ENCODE measurements at places on chromosomes 5 and 9.

GRCh38 chr5:86979811-86980411, 287.8 kb upstream of the RASA1 start:
- DNase-seq, result no peak

GRCh38 chr5:72624641-72625236, 117.5 kb upstream of the ZNF366 start:
- no peak for DNase-seq

GRCh38 chr5:41279040-41279439, 65.7 kb upstream of the C6 start:
- DNase-seq, result no peak

- peak; percentile 88 for DNase-seq
These were observed 19.0 kb downstream of the CMBL start for GRCh38 chr5:10288592-10289219.

DNA sequence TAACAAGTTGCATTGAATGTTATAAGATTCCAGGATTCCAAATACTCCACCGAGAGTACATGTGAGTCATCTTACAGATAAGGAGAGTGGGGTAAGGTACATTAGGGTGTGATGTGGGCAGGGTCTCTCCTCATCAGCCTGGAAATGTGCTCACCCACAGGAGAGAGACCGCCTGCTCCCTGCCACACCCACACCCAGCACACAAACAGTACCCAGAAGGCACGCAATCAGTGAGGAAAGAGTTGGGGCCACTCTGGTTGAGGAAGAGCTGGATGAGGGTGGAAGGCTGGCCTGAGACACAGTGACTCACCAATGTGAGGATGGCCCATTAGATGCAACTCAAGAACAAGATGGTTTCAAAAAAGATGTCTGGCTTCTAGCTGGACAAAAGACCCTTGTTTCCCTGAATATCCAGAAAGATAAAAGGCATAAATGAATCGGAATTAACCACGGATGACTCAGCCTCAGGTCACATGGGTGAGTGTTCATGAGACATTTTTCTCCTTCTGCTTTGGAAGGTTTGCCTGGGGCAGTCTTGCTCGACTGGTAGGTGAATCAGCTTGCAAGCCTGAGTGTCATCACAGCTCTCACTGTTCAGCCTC, 51.1 kb upstream of the LHFPL2 start:
- no peak for DNase-seq

- no peak for DNase-seq
These were observed 147.2 kb downstream of the PRELID2 start for GRCh38 chr5:145687943-145688342.

DNA sequence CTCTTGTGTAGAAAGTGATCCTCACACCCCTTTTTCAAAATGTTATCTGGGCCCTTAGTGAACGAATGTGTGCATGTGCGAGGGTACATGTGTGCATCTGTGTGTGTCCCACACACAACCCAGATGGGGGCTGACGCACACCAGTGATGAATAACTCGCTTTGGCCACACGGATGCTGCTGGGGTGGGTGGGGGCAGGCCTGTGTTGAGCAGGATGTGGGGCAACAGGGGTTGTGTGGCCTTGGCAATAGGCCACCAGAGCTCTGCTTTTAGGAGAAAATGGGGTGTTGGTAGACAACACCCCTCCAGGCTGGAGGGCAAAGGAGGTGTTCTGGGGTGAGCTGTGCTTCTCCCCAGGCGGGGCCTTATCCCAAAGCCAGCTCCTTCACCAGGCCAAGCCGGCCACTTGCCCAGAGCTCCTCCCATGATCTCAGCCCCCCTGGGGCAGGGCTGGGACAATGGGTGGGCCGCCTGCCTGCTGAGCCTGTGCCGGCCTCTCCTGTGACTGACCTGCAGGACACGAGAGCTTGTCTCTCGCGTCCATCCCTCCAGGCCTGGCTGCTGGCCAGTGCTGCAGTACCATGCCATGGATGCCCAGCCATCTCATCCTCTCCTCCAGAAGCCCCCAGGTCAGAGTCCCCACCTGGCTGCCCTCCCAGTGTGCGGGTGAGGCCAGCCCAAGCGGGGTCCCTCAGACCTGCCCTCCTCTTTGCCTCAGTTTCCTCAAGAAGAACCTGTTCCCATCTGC, 1.7 kb downstream of the DBN1 start:
- no peak for DNase-seq

DNA sequence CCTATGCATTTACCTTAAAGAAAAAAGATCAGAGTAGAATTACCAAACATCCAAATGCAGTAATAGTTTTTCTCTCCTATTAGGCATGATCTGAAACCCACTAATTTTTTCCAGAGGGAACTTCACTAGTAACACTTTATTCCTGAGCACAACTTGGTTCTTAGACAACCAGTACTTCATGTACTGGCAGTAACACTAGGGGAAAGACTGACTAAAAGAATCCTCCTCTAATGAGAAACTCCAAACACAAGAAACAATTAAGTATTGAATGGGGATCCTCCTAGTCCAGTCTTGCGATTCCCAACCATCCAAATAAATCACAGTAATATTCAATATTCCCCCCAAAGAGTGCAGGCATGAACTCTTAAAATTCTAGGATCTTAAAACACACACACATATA, 48.9 kb downstream of the ZNF608 start:
- no peak for DNase-seq

GRCh38 chr9:83538172-83538889, at the start of gene FRMD3:
Gene FRMD3 (minus strand): TSS chr9:83538401. CDS start chr9:83538231, 170 bp downstream.
- peak; percentile 27 for DNase-seq

GRCh38 chr5:72921886-72922285, 34.0 kb upstream of the FCHO2 start:
- no peak for DNase-seq

- no peak for DNase-seq
These were observed 44.5 kb upstream of the GRHPR start for GRCh38 chr9:37377688-37378612.

GRCh38 chr9:21983561-21983935, 10.6 kb downstream of the CDKN2A start:
- DNase-seq, result no peak

- no peak for DNase-seq
These were observed 184.0 kb downstream of the GOLPH3 start for GRCh38 chr5:31990081-31990650.

DNA sequence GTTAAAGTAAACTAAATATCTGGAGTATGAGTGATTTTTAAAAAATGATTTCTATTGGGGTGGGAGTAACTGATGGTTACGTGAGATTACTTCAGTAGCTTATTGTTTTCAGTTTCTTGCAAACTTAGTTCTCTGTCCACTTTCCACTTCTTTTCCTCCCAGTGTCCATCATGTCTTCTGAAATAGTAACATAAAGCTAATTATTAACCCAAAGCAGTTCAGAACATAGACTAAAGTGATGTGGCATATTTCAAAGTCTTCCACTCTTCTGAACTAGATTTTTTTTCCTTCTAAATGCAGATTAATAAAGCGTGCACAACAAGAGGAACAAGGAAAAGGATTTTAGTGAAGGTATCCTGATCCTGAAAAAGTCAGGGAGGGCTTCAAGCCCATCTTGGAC, 114.1 kb downstream of the MAN2A1 start:
- no peak for DNase-seq

- DNase-seq, result no peak
These were observed 58.6 kb downstream of the STARD4 start for GRCh38 chr5:111453747-111454146.

GRCh38 chr9:77896938-77897667, 134.5 kb downstream of the GNAQ start:
- no peak for DNase-seq

DNA sequence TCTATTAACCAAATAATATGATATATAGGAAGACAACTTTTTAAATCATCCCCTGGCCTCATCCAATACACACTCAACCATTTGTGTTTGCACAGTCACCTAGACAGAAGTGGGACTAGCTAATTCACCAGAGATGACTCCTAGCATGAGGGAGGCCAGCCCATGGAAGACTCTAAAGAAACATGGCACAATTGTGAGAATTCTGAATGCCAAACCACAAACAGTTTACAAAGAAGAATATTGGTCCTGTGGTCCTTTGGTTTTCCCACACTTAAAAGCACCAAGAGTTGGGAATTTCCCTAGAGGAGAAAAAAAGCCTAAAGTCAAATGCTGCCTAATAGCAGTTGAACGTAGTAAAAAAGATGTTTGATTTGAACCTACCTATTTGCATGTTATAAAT, 609.9 kb downstream of the ACTL7B start:
- DNase-seq, result no peak

DNA sequence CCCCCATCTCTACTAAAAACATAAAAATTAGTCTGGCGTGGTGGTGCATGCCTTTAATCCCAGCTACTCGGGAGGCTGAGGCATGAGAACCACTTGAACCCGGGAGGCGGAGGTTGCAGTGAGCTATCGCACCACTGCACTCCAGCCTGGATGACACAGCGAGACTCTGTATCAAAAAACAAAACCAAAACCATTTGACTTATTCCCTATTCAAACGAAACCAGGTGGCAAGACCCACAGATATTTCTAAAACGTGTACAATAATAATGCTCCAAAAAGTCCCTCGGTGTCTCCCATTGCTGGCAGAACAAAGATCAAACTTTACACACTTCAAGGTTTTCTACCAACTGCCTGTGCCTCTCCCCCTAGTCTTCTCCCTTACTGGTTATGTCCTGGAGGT, 29.8 kb downstream of the HMGCR start:
- DNase-seq, result no peak

DNA sequence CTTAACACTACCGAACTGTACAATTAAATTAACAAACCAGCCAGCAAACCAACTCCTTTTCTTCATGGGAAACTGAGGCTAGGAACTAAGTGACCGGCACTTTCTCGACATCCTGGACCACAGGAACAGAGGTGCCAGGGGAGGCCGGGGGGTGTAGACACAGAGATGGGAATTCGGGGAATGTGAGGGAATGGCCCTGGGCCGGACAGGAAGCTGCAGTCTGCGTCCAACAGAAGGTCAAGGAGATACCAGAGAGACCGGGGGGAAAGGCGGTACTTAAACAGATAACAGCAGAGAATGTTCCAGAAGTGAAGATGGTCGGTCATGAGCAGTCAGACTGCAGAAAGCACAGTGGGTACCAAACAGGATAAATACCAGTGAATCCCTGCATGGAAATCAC, 40.3 kb downstream of the DBH start:
- DNase-seq, result no peak

DNA sequence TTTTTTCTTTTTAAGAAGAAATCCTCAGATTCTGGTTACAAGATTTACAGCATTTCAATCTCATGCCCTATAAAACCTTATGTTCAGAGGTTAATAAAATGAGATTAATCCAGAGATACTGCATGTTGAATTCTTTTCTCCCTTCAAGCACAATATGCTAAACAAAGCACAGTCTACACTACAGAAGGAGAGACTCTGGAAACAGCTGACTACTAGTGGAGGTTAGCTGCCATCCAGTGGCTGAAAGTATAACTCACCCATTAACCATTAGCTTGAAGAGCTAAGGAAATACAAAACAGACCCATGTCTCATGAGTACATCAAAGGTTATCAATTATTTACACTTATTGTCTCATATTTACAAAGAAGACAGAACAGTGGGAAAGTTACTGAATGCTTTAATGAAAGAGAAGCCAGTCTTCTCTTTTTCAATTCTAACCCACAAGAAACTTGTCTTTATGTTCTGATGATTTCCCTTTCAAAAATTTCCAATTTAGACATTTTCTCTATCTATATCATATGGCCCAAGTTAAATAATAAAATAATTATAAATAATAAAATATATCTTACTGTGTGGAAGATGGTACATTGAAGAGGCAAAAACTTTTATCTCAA, 12.7 kb upstream of the DNAH5 start:
- DNase-seq, result peak; percentile 46

- no peak for DNase-seq
These were observed 122.5 kb downstream of the LHFPL2 start for GRCh38 chr5:78526049-78526525.

DNA sequence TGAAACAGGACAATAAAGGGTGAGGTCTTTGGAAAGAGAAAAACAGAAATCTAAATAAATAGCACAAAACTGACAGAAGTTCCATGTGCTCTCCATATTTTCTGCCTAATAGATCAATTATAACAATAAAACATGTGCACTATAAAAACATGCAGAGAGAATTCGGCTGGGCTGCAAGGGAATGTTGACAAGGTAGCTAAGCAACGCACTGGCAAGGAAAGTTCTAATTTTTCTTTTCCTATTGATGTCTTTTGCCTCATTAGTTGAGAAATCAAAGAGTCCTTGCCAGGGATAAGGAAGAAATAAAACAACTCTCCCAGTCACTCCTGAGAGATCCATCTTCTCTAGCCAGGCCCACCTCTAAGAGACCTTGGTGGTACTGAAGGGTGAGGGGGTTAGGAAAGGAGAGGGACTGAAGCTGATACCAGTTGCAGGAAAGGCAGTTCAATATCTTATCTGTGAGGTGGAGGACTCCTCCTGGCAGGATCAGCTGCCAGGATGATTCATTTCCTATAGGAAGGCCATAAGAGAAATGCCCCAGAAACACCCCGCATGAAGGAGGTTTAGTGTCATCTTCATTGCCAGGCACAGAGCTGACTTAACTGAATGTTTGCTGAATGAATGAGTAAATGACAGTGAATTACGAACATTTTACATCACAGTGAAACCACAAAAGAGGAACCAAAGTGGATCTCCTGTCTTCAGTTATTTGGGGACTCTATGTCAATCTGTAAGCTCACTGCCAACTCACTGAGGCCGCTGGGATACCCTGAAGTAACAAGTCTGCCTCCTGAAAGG, 63.7 kb upstream of the IFNK start:
- DNase-seq, result no peak

DNA sequence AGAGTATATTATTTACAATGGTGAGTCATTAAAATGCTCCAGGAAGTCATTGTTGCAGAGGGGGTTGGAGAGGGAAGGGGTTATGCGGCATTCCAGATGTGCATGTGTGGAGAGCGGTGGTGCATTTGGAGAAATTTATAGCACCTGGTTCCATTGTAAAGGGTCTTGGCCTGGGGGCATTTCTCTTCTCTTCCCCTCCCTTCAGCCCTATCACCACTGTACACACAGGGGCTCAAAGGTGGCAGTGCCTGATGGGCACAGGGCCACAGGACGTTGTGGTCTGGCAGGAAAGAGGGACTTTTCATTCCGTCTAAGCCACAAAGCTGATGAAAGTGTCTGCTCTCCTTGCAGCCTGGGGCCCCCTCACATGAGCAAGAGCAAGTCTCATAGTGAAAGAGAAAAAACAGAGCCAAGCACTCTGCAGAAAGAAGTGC, 442.4 kb upstream of the ZNF462 start:
- DNase-seq, result no peak

- no peak for DNase-seq
These were observed 53.1 kb upstream of the NREP start for GRCh38 chr5:111810112-111810511.

- no peak for DNase-seq
These were observed 6.0 kb downstream of the C9orf50 start for GRCh38 chr9:129614932-129615331.

- no peak for DNase-seq
These were observed 67.5 kb downstream of the SPEF2 start for GRCh38 chr5:35685161-35685560.

- DNase-seq, result no peak
These were observed 114.2 kb upstream of the ITGA1 start for GRCh38 chr5:52673495-52673894.

Measured in NCI-H1417 treated with DMSO at 0.1 percent for 48 hours (cell line).